ENCODE measurements at places on chromosomes 6 and 20.

- peak; percentile 63 for DNase-seq
Measured at GRCh38 chr6:90296341-90297114, at the start of gene BACH2. Gene BACH2 (minus strand): TSS chr6:90296843. CDS start chr6:90008844, 287,999 bp downstream.

DNA sequence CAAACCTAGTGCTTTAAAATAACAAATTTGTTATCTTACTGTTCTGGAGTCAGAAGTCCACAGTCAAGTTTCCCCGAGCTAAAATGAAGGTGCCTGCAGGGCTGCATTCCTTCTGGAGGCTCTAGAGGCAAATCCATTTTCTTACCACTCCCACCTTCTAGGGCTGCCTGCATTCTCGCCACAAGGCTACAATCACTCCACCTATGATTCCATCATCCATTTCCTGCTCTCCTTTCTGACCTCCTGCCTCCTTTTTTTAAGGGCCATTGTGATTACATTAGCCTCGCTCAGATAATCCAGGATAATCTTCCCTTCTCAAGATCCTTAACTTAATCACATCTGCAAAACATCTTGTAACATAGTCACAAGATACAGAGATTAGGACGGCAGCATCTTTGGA, 42.4 kb upstream of the SIRT5 start:
- no peak for DNase-seq

GRCh38 chr6:39224011-39224410, 5.3 kb downstream of the KCNK5 start:
- no peak for DNase-seq

DNA sequence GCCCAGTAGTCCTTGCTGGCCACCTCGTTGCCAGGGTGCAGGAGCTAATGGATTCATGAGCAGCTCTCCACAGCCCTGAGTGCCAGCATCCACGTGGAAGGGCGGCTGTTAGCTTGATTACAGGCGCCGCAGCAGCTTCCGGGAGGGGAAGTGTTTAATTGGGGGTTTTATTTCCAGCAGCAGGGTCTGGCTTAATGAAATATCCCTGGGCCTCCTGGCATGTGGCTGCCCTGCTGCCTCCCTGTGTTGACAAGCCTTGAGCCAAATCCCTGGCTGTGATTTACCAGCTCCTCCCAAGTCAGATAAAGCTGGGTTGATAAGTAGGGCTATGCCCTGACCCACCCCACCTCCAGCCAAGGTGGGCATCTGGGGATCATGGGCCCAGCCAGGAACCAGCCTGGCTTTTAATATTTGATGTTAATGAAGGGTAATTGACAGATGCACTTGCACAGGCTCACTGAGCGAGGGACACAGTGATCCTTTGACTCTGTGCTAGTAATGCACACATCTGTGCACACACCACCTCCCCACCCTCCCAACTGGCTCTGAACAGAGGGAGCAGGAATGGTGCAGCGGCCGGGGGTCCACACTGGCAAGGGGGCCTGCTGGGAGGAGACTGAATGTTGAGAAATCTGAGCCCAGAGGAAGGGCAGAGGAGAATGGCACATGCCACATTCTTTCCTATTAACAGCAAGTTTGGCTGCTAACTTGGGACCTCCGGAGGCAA, 13.6 kb downstream of the GLP1R start:
- no peak for DNase-seq

DNA sequence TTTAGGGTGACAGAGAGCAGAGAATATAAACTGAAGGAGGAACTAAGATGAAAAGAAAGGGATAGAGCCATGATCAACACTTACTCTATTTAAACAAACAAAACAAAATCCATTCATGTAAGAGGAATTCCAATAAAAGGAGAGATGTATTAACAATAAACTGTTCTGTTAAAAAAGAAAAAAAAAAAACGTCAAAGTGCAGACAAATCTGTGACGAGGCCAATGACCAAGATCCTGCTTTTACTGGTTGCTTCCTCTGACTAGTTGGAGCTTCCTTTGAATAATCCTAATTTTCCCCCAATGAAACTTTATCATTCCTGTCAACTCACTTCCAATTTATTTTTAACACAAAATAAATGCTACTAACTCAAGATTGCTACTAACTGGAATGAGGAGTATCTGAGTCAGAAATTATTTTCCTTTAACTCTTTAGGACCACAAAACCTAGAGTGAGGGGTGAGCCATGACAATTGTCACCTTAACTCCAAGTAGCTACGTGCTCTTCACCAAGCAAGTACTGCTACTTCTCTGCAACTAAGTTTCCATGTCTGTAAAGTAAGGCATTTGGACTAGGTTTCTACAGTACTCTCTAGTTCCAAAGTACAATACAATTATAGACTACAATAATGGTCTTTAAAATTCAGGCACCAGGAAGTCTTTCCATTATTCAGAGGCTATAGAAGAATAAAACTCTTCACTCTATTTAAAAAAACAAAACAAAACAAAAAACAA, 152.0 kb downstream of the PTPRK start:
- DNase-seq = no peak

- peak; percentile 93 for DNase-seq
Measured at GRCh38 chr6:30591008-30591407, 19.8 kb downstream of the ABCF1 start.
